NCI-H510A treated with DMSO at 0.1 percent for 48 hours (cell line): ENCODE measurements at places on chromosomes 3 and 15.

DNA sequence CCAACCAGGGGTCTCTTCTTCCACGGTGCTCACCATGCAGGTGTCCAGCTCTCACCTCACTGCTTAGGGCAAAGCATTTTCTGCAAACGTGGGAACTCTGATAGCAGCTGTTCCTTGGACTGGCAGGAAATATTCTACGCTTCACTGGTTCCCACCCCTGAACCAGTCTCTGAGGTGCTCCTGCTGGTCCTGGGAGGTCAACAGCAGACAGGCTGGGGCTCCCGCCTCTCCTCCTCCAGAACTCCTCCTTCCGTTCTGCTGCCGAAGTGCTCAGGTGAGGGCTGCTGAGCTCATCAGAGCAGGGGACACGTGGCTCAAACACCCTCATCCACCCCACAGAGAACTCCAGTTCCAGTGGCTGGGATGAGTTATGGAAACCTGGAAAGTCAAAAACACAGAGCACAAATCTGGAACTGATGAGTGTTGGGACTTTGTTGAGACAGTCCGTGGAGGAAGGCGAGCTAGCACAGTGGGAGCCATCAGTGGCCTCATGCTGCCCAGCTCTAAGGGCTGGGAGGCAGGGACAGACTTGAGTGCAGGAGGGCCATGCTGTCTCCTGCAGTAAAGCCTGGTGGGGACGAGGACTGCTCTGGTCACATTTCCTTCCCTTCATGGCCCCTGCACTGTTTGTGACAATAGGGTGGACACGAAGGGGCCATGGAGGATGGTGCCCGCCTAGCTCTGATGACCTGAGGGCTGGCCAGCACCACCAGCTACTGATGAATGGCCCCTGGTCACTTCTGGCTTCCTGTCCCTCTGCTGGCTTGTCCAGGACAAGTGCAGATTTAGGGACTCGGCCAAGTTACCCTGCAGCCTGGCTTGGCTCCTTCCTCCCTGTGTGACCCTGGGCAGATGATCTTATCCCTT lies 137.8 kb downstream of the KLF13 start:
- DNase-seq, result peak; percentile 40

DNA sequence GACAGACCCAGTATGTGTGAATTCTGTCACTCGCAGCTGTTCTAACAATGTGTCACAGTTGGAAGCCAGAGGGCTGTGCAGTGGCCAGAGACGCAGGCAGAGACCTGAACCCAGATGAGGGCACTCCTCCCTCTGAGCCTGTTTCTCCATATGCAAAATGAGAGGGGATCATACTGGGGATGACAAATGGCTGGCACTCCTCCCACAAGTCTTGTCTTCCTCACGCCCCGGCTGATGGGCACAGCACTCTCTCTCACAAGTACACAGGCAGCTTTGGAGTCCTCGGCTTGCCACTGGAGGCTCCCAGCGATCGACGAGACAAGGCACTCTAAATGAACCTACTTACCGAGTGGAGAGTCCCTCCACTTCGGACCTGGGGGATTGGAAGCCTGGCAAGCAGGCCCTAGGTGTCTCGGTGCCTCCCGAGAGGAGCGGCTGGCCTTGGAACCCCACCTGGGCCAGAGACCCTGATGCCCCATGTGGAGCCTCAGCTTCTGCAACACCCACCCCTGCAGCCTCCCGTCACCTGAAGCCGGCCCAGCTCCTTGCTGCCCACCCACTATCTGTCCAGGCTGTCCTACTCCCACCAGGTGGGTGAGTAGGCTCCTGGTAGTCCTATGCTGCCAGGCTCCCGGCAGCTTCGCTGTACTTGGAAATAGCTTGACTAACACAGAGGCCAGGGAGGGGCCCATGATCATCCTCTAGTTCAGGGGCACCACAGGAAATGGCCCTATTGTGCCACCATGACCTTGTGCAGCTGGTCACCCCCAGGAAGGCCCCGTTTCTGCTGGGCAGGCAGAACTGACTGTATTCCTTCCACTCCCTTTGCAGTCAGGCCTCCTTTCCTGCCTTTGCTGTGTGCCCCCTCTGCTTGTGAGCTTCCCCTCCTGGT lies 65.0 kb upstream of the IQSEC1 start:
- DNase-seq, result no peak

DNA sequence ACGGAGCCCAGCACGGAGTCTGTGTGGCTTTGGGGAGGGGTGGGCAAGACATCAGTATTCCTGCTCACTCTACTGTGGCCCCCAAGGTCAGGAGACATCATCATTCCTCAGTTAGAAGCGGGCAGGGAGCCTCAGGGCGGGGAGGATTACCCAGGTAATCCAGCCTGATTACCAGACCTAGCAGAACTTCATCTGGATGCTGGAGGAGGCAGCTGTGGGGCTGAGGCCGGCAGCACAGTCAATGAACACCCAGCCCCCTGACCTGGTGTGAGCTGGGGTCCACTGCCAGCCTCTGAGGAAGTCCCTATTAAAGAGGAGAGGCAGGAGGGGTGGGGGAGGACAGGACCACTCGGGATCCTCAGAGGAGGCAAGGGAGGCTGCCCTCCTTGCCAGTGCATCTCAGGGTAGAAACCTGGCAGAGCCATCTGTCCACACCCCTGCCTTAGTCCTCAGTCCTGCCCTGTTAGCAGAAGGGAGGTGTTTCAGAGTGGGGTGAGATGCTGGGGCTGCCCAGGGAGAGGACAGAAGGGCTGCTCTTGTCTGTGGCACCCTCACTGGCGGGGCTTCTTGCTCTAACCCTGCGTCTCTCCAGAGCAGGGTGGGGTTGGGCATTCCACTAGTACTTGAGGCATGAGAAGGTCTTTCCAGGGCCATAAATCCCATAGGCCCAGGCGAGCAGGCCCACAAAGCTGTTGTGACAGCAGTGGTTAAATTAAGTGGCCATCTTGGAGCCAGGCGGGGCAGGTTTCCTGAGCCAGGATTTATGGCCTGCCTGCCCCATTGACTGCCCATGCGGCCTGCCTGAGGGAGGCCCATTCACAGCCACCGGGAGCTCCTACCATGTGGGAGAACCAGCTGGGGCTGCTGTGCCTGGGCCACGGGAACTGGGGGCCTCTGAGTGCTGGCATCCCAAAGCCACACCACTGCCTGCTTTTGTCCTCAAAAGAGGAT lies 82.1 kb downstream of the LINGO1 start:
- no peak for DNase-seq

DNA sequence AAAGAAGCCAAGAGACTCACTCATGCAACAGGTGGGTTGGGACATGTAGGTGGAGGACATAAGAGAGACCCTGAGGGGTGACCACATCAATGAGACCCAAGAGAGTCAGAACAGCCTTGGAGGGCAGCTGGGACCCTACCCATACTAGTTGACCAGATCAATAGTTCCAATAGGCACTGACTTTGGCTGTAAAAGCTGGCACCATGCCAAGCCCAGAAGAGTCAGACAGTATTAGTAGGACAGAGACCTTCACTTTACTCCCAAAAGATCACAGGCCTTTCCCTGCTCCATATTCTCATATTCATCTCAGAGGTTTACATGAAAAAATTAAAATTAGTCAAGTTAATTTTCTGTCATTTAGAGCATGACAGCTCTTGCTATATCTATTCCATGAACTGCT lies 20.9 kb upstream of the GABRR3 start:
- DNase-seq, result no peak

DNA sequence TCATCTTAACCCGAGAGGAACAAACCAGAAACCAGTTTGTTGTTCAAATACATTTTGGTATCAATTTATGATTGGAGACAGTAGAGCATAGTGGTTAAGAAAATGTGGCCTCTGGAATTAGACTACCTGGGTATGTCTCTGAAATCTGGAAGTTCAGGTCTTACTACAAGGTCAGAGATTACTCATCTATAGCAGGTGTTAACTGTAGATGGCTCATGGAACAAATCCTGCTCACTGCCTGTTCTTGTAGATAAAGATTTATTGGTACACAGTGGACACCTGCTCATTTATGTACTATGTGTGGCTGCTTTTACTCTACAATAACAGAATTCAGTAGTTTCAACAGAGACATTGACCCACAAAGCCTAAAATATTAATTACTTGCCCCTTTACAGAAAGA lies 413.3 kb downstream of the CNTN6 start:
- DNase-seq, result no peak

- DNase-seq, result no peak
Observed at GRCh38 chr15:26894181-26894580, 27.3 kb downstream of the GABRA5 start.

DNA sequence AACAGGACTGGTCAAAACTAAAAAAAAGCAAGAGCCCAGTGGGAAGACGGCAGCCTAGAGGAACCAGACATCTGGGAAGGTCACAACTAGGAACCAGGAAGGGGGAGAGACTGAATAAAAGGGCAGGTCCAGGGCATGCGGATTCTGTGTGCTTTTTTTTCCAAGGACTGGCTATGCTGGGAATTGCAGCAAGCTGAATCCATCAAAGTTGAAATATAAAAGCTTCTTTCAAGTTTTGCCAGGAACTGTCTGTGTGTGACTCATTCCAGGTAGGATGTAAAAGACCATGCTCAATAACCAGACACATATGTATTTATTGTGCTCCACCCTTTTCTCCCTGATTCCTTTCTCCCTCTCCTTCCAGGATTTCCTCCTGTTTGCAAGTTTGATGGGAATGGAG lies 47.9 kb upstream of the CCDC80 start:
- DNase-seq, result no peak

GRCh38 chr15:57102858-57103257 lies 184.4 kb downstream of the TCF12 start:
- no peak for DNase-seq

GRCh38 chr3:78405745-78406144 lies 1362.1 kb downstream of the ROBO1 start:
- no peak for DNase-seq

GRCh38 chr3:141564241-141564640 lies 77.4 kb downstream of the RASA2 start:
- no peak for DNase-seq

DNA sequence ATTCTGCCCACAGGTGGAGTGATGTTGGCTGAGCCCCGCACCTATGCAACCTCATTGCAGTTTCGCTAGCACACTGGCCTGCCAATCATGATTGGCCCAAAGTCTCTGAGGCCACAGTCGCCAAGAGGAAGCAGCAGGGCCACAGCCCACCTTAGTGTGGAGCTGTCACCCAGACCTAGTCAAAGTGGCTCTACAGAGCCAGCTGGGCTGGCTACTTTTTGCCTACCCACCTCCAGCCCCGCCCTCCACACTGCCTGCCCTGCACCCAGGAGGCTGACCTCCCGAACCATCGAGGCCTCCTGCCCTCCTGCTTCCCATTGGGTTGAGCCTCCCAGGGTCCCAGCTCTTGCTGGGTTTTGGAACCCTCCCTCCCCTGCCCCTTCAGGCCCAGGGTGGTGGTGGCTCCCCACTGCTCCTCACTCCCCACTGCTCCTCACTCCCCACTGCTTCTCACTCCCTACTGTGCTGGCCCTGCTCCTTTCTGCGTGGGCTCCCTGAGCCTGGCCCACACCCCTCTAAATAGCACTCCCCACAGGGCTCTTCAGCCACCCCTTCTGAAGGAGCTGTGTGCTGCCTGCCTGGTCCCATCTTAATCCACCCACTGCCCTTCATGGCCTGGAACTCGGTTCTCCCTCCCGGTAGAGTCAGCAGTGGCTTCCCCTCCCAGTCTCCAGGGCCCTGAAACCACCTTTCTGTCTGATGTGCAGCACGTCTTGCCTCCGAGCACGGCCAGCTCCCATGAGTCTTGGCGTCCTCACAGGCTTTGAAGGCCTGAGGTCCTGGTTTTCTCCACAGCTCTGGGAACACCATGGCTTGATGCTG lies 89.3 kb downstream of the WNT7A start:
- DNase-seq, result no peak

DNA sequence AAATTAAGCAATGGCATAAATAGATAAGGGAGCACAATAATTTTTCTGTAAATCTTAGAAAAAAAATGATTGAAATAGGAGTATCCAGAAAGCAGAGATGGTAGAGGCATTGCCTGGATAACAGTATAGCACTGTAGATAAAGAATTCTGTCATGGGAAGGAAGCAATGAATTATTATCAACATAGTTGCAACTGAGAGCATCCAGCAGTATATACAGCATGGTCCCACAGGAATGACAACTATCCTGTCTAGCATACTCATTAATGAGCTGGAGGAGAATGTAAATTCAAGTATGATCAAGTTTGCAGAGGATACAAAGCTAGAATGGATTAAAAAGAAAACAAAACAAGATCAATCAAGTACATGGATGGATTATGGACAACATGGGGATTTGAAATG lies 90.8 kb downstream of the DPH6 start:
- no peak for DNase-seq

- no peak for DNase-seq
Observed at GRCh38 chr3:33940149-33940548, 141.7 kb downstream of the PDCD6IP start.

DNA sequence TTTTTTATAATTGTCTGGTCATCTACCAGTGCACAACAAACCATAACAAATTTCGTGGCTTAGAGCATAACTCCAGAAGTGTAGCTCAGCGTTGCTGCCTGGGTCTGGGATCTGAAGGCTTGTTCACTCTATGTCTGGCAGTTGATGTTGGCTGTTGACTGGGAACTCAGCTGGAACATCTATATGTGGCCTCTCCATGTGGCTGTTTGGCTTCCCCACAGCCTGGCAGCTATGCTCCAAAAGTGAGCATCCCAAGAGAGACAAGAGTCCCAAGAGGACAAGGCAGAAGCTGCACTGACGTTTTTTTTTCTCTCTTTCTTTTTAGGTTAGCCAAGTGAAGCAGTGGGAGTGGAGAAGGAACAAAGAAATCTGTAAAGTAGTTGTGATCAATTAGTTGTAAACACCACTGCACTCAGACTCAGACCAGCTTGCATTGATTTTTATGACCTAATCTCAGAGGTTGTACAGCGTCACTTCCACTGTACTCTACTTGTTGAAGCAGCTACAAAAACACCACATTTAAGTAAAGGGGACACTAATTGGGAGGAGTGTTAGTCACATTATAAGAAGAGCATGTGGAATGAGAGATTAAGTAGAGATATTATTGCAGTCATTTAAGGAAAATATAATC lies 2.5 kb upstream of the GPR176 start:
- no peak for DNase-seq

DNA sequence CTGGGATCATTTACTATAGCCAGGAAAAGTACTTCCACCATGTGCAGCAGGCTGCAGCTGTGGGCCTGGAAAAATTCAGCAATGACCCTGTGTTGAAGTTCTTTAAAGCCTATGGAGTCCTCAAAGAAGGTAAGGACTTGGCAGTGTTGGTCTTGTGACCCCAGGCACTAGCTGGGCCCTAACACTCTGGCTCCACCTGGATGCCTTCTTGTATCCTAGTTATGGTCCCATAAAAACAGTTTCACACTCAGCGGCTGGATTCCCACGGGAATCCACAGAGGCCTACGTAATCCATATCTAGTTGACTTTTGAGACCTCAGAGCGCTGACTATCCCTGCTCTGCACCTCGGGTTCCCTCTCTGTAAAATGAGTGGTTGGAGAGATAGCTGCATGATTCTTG lies 1.6 kb downstream of the TTC21A start:
- no peak for DNase-seq

GRCh38 chr3:190089711-190090110 lies 31.0 kb downstream of the P3H2 start:
- no peak for DNase-seq

DNA sequence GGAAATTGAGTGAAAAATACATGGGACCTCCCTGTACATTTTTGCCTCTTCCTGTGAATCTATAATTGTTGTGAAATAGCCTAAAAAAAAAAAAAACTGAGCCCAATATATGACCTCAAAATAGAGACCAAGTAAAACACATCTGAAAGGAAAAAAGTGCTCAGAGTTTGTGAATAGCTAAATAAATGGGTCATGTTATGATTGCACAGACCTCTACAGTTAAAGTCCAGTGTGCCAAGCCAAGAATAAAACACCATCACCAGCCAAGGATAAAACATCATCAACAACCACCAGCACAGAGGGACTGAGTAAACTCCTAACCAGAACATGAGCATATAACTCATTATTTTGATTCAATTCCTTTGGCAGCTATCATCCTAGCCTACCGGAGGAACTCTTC lies 115.6 kb upstream of the AGTR1 start:
- DNase-seq, result no peak
